ENCODE measurements at places on chromosomes 12 and 14. TPM values are rescaled to one million over a fixed set of nuclear protein-coding genes. Genes with fewer than 3 reads are reported as not detected.

The MEG3 gene
- 127 TPM for total RNA-seq

The PAX9 gene
- 4.5 TPM for total RNA-seq

The ANKRD9 gene
- total RNA-seq: 56.3 TPM

DNA sequence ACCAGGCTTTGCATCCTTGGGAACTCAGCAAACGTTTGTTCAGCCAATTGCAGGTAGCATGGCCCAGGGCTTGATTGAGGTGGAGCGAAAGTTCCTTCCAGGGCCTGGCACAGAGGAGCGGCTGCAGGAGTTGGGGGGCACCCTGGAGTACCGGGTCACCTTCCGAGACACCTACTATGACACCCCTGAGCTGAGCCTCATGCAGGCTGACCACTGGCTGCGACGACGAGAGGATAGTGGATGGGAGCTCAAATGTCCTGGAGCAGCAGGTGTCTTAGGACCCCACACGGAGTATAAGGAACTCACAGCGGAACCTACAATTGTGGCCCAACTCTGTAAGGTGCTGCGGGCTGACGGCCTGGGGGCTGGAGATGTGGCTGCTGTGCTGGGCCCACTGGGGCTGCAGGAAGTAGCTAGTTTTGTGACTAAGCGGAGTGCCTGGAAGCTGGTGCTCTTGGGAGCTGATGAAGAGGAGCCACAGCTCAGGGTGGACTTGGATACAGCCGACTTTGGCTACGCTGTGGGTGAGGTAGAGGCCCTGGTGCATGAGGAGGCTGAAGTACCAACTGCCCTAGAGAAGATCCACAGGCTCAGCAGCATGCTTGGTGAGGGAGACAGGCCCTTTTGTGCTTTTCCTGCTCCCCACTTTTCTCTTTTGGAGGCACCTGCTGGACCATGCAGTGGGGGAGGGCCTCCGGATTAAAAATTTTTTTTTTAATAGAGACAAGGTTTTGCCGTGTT is 799 bp downstream of the THTPA start:
- DNase-seq: no peak

- no peak for DNase-seq
Observed at GRCh38 chr12:29754235-29755189, 29.2 kb downstream of the TMTC1 start.

GRCh38 chr12:64760808-64761573 is 1.8 kb upstream of the GNS start:
- no peak for DNase-seq

- DNase-seq: no peak
Observed at GRCh38 chr12:72276181-72276805, 4.1 kb downstream of the TRHDE start.

- no peak for DNase-seq
Observed at GRCh38 chr12:131511391-131511802, 199.5 kb upstream of the SFSWAP start.

DNA sequence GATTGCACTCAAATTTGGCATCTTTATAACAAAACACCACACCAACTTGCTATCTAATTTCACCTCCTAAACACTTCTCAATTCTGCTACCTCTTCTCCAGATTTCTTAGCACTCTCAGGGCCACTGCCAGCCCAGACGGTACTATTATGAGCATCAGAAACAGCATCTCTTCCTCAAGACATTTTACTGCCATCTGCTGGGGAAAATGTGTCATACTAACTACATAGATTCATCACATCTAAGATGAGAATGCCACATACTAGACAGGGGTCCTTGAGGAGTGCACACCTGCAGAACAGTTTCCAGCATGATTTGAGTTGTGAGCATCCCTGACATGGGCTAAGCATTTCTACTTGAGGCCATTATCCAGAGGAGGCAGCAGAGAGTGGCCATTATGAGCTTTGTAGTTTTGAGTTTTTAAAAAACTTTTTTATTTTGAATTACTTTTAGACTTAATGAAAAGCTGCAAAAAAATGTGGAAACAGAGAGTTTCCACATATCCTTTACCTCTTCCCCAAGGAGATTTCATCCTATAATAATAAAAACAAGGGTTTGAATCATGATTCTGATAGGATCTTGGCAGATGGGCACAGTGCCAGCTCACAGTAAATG is 15.1 kb upstream of the GRIP1 start:
- peak; percentile 4 for DNase-seq

All from thoracic aorta (tissue), 2 donors.